ENCODE measurements at places on chromosomes 12 and 14.

GRCh38 chr14:100587763-100588411 is 670 bp upstream of the BEGAIN start:
- no peak for DNase-seq

GRCh38 chr14:104477117-104477623 is 102.4 kb upstream of the C14orf180 start:
- DNase-seq: no peak

DNA sequence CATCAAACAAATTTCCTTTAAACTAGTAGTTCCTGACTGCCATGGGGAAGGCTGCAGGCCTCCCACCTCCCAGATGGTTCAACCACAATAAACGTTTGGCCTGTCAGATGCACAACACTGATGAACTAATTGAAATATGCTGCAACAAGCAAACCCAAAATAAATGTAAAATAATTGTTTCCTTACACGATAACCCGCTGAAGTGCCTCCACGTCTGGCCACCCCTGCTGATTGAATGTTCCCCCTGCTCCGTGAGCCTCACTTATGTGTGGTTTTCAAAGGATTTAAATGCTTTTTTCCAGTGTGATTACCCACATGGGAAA is 8.4 kb downstream of the PITPNM2 start:
- no peak for DNase-seq

- DNase-seq: peak; percentile 40
These were observed 89.8 kb downstream of the CRADD start for GRCh38 chr12:93766796-93767523.

GRCh38 chr12:41409628-41410027 is 221.5 kb downstream of the PDZRN4 start:
- DNase-seq: no peak

- no peak for DNase-seq
These were observed 47.7 kb upstream of the MDGA2 start for GRCh38 chr14:47722929-47723693.

GRCh38 chr12:72673853-72674252 is 401.7 kb downstream of the TRHDE start:
- DNase-seq: no peak

DNA sequence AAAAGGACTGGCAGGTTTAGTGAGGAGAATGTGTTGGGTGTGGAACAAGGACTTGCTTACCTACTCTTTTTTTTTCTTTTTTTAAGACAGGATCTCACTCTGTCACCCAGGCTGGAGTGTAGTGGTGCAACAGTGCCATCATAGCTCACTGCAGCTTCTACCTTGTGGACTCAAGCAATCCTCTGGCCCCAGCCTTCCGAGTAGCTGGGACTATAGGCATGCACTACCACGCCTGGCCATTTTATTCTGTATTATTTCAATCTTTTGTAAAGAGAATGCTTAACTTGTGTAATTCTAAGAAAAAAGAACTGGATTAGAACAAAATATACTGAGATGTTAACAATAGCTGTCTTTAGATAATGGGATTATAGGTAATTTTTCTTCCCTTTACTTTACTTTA is 1.9 kb upstream of the VRTN start:
- DNase-seq: no peak

GRCh38 chr14:99590746-99591555 is 13.1 kb downstream of the CCDC85C start:
- DNase-seq: no peak

- DNase-seq: no peak
These were observed 9.2 kb upstream of the SIVA1 start for GRCh38 chr14:104743461-104744380.

DNA sequence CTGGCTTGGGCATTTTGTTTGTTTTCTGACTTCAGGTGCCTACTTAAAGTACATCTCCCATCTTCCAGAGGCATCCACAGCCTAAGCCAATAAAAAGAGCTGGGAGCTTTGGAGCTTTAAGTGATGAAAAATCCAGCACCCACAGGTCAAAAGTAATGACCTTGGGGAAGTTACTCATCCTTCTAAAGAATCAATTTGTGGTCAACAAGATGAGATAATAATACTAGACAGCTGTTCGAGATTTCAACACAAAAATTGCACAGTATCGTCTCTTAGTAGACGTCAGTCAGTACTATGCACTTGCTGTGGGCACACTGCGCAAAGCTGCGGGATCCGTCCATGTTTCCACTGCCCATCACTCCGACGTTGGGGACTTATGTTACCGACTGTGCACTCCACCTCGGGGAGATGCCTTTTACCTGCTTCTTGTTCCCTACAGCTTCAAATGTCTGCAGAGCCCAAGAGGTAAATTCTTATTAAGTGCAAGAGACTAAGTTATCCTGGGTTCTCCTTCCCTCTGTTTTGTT is 1.3 kb downstream of the ST8SIA1 start:
- no peak for DNase-seq

DNA sequence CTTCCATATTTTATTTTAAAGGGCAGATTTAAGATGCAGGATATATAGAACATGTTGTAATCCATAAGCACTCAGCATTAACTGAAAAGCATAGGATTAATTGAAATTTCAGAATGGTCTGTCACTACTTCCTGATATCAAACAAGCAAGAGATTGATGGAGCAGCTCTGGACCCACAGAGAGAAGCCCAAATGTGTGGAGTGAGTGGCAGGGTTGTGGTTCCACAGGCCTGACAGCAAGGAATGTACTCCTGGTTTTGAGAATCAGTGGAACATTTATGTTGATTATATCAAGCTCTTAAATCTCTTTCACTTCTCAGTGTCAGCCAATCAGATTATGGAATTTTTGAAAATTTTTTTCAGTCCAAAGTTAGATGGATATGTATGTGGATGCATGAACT is 267.6 kb upstream of the PRICKLE1 start:
- no peak for DNase-seq

GRCh38 chr12:124685689-124686369 is 118.4 kb upstream of the NCOR2 start:
- DNase-seq: no peak

- no peak for DNase-seq
These were observed 195.0 kb downstream of the PHLDA1 start for GRCh38 chr12:75836533-75836932.

GRCh38 chr12:51011955-51012354 is 14.2 kb downstream of the SLC11A2 start:
- no peak for DNase-seq

DNA sequence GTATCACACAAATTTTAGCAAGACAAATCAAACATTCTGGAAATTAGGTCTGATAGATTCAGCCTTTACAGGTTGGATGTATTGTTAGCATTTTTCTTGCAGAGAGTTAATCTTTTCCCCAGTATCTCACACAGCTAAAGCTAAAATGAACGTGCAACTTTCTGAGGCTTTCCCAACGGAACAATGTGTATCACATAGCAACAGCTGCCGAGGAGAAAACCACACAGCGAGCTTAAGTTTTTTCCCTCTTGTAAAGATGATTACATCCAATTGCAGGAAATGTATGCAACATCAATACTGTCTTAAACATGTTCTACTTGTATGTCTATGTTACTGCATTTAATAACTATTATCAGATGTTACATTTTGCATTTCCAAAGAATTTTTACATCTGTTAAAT is 182.2 kb downstream of the CCDC59 start:
- DNase-seq: no peak

- DNase-seq: no peak
These were observed 37.2 kb downstream of the NT5DC3 start for GRCh38 chr12:103803847-103804246.

DNA sequence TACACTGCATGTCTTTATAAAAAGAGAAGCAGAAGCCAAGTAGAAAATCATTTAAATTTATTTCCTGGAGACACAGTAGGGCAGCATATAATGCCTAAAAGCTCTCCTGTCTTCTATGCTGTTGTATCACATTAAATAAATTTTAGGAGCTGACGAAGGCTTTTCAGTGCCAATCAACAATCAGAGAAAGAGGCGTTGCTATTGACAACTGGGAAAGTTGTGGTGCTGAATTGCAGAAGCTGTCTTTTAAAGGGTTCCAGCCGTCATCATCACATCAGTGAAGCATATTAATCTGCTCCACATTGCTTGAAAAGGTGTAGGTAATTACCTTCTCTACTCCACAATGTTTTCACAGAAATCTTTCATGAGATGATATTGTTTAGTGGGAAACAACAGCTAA is 103.9 kb downstream of the FSCB start:
- DNase-seq: no peak

- no peak for DNase-seq
These were observed 68.0 kb downstream of the NIN start for GRCh38 chr14:50762931-50763300.

- peak; percentile 39 for DNase-seq
These were observed 107.6 kb downstream of the APAF1 start for GRCh38 chr12:98752726-98753125.

- no peak for DNase-seq
These were observed 174.9 kb upstream of the FAR2 start for GRCh38 chr12:28974166-28974565.

DNA sequence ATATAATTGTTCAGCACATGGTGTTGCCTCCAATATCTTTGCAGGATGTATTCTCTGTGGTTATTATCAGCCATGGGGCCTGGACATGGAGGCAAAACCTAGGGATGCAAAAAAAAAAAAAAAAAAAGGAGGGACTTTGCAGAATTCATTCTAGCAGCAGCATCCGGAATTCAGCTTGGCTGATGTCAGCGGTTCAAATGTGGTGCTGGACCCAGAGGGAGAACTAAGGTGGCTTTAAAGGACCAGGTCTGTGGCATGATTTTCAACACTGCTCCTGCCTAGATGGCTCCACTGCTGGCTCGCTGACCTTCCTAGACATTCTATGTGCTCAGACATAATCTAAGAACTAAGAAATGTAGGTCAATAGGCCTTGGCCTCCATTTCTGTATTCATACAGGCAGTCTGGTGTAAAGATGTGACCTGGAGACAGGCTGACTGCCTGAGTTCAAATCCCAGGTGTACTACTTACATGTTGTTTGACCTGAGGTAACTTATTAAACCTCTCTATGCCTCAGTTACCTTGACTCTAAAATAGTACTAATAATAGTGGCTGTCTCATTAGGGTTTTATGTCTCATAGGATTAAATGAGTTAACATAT is 108.6 kb downstream of the PPM1A start:
- no peak for DNase-seq

DNA sequence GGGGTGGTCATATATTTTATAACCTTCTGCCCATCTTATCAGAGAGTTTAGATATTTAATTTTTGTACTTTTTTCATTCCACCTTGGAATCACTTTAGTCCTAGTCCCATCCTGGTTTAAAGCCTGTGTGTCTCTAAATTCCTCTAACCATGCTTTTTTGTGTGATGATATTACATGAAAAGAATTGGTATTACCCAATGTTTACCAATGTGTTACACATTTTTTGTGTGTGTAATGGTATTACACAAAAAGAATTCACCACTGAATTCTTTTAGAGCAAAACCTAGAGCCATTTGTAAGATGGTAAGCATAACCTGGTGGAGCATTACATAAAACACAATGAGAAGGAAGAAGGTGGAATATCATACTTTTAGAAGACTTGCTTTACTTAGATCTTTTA is 77.5 kb downstream of the FAR2 start:
- no peak for DNase-seq

DNA sequence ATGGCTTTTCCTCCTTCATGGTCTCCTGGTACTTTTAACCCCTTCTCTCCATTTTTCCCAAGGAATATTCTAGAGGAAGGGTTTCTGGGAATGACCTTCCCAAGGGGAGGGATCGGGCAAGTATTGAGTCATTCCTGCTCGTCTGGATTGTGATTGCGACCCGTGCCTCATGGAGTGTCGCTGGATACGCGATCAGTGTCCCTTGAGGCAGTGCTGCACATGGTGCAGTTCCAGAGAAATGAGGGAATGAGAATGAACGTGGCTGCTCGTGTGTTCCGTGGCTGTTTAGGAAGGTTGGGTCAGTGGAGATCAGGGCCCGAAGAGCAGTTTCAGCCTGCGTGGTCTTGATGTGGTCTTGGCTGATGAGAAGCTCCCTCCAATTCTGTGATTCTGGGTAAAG is 234.4 kb downstream of the CACNA1C start:
- DNase-seq: no peak

DNA sequence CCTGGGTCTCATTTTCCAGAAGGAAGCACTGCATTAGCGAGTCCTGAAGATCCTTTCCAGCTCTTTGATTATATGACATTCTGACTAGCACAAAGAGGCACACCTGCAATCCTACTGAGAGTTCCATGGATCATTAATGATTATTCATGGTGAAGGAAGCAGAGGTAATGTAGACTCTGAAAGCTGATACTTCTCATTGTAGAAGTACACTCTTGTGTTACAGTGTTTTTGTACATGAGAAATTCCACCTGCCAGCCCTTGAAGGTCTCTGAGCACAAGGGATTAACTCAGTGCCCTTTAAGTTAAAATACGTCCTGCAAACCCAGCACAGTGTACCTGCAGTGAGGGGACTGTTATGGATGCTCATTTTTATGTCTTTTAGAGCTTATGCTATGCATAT is 558.8 kb upstream of the FBXO33 start:
- DNase-seq: no peak

DNA sequence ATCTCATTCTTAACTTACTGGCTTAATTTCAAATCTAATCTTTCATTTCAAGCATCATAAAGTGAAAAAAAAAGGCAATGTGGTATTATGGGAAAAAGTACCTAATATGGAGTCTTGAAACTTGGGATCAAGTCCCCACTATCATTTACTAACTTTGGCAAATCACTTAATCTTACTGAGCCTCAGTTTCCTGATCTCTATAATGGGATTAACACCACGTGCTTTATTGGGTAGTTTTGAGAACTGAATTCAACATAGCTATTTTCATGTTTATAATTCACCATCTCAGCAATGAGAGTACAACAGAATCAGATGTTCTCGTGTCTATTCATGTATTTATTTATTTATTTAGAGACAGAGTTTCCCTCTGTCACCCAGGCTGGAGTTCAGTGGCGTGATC is 78.3 kb downstream of the NTN4 start:
- DNase-seq: no peak

GRCh38 chr12:69501154-69501895 is 31.1 kb downstream of the FRS2 start:
- DNase-seq: no peak

- DNase-seq: peak; percentile 45
These were observed 47.0 kb upstream of the SLC2A13 start for GRCh38 chr12:40152783-40153383.

GRCh38 chr12:77522247-77522646 is 308.4 kb upstream of the NAV3 start:
- no peak for DNase-seq

GRCh38 chr14:50451854-50452253 is 55.2 kb upstream of the CDKL1 start:
- no peak for DNase-seq

Data from posterior cingulate gyrus (tissue), 11 donors.